Regular cardiac myocyte (primary cell): ENCODE measurements at places on chromosomes 5 and 9. TPM values are rescaled to one million over a fixed set of nuclear protein-coding genes. Genes with fewer than 3 reads are reported as not detected.

The CAPSL gene
- not detected in 2 replicates for total RNA-seq

The GPR151 gene
- not detected in 2 replicates for total RNA-seq

The NR5A1 gene
- total RNA-seq, result under 0.01 TPM in 1 of 2 replicates, not detected in the other

The PCDHGA8 gene
- total RNA-seq, result 1.3 and 2.8 TPM in 2 replicates

The C9 gene
- 0.28 and 0.38 TPM in 2 replicates for total RNA-seq

The C5orf52 gene
- not detected in 2 replicates for total RNA-seq

The SOX30 gene
- total RNA-seq, result under 0.01 TPM in 1 of 2 replicates, not detected in the other

The PAPPA gene
- total RNA-seq, result 143 and 435 TPM in 2 replicates

The ANKDD1B gene
- 0.19 and 0.56 TPM in 2 replicates for total RNA-seq

The CYLC2 gene
- total RNA-seq, result not detected in 2 replicates

The PCDHA5 gene
- under 0.01 TPM in 2 replicates for total RNA-seq

The INSL6 gene
- total RNA-seq, result not detected in 2 replicates

The HCN1 gene
- under 0.01 TPM in 1 of 2 replicates, not detected in the other for total RNA-seq

The NUTM2F gene
- not detected in 2 replicates for total RNA-seq

The DRD1 gene
- total RNA-seq, result under 0.01 TPM in 1 of 2 replicates, not detected in the other

The IL33 gene
- total RNA-seq, result 189 and 383 TPM in 2 replicates

The GABRA6 gene
- not detected in 2 replicates for total RNA-seq

The GPR150 gene
- 0.96 and 2.5 TPM in 2 replicates for total RNA-seq
